SHP77 treated with DMSO at 0.1 percent for 48 hours (cell line): ENCODE measurements at places on chromosomes 6 and 20.

- no peak for DNase-seq
Measured at GRCh38 chr20:44768854-44769480, 23.3 kb downstream of the KCNK15 start.

DNA sequence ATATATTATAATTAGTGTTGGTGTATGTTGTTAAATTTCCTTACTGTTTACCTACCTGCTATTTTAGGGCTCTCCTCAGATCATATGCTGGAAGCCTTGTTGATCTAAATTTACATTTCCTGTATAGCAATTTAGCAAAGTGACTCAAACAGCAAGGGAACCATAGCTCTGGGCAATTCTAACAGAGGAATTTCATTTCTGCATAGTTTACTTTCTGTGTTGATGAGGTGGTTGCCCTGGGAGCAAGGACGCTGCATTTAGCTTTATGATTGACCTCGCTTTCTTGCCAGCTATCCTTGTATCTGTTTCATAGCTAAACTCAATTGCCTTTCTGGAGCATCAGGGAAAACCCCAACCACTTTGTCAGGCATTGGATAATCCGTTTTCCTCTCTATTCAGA lies 810.8 kb downstream of the GRIK2 start:
- DNase-seq = no peak

GRCh38 chr6:149948011-149948410 lies 6.2 kb downstream of the ULBP2 start:
- DNase-seq = no peak

GRCh38 chr20:56171087-56172012 lies 77.2 kb upstream of the MC3R start:
- peak; percentile 35 for DNase-seq

GRCh38 chr20:20668639-20669038 lies 43.8 kb downstream of the RALGAPA2 start:
- DNase-seq = no peak

DNA sequence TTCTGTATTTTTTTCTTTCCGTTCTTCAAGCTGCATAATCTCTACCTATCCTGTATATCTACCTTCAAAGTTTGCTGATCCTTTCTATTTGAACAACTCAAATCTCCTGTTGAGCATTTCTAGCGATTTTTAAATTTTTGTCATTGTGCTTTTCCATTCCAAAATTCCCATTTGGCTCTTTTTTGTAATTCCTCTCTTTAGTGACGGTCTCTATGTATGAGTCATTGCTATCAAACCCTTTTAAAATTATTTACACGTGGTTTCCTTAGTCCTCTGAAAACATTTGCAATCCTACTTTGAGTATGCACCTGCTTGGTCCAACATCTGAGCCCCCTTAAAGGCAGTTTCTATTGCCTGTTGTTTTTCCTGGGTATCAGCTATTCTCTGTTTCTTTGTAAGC lies 100.5 kb upstream of the FOXC1 start:
- no peak for DNase-seq

- no peak for DNase-seq
Measured at GRCh38 chr20:438571-439469, 23.5 kb downstream of the TBC1D20 start.

DNA sequence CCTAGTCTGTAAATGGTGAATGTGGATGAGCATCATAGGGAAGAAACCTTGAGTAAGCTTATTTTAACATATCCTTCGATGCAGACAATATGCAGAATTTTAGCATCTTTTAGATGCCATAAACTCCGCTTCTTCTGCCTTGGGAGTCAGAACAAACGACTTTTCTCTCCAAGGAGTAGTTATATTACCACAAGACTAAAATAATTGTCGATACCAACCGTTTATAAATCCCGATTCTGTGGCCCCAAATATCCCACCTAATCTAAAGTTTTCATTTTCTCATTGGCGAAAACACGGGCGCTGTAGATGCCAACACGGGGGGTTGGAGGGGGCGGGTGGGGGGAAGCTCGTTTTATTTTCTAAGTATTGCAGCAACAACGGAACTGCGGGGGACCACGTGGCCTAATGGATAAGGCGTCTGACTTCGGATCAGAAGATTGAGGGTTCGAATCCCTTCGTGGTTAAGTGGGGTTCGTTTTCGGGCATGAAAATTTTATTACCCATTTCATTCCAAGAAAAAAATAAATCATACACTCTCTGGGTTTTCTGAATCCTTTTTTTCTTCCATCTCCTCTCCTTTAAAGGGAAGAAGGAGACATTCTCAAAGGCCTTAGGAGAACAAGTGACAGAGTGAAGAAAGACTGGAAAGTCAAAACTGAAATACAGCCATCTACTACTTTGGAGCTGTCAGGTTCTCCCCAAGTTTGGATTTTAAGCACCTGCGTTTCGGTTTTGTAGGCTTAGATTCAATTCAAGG lies 65.5 kb upstream of the BTN3A2 start:
- no peak for DNase-seq

DNA sequence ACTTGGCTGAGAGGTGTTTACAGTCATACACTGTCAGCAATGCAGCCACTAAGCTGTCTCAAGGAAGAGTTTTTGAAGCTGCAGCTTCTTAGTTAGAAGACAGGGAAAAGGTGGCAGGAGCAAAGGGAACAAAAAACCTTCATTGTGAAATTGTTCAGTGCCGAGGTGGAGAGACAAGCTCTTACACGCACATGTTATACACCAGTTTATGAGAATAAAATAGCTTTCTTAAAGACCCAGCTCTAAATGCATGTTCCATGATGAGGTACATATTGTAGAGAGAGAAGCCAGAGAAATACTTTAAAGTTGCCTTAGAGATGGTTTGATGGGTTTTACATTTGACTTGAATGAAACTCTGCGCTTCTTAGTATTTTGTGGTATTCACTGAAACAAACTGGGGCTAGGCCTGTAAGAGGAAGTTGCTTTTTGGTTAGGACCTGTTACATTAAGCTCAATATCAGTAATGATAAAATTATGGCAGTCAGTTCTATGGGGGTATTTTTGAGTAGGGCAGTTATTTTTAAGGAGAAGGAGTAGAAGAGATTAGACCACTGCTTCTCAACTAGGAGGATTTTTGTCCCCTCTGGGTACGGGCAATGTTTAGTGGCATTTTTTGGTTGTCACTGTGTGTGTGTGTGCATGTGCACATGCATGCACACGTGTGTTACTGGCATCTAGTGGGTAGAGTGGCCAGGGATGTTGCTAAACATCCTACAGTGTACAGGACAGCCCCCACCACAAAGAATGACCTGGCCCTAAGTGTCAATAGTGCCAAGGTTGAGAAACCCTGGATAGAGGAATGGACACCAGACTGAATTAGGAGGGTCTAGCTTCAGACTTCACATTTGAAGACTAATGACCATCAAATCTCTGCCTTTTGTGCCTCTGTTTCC lies 9.8 kb downstream of the NEDD9 start:
- DNase-seq = no peak

DNA sequence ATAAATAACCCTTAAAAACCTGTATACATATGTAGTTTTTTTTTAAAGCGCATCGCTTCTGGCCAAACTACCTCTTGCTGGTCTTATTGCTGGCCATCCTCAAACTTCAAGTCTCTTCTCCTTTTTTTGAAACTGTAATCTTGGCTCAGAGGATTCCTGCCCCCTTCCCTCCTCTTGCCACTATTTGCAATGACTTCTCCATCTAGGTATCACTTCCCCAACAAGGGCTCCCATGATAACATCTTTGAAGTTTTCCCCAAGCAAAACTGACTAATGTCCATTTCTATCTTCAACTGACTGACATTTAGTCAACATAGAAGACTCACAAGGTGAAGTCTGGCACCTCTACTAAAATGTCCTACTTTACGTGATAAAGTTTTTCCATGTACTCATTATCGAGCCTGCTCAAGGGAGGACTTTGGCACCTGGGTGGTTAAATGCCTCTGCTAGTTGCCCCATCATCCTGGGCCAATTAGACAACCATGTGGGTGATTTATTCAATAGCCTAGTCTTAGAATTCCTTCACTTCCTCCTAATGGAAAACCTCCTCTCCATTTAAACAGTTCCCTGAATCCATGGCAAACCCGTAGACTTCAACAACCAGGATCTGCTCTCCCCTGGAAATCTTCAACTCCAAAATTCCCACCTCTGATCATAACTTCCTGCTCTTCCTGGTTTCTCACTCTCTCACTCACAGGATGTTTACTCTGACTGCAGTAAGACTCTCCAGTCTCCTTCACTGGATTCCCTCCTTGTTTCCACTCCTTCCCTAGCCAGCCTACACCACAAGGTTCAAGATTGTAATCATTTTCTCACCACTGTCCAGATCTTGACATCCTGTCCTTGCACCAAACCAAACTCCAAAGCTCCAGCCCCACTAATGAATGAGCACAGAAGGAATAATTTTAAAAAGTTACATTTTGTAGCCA lies 9.4 kb upstream of the PLAGL1 start:
- DNase-seq = no peak

GRCh38 chr6:109304284-109305015 lies 77.8 kb downstream of the CD164 start:
- DNase-seq = no peak

DNA sequence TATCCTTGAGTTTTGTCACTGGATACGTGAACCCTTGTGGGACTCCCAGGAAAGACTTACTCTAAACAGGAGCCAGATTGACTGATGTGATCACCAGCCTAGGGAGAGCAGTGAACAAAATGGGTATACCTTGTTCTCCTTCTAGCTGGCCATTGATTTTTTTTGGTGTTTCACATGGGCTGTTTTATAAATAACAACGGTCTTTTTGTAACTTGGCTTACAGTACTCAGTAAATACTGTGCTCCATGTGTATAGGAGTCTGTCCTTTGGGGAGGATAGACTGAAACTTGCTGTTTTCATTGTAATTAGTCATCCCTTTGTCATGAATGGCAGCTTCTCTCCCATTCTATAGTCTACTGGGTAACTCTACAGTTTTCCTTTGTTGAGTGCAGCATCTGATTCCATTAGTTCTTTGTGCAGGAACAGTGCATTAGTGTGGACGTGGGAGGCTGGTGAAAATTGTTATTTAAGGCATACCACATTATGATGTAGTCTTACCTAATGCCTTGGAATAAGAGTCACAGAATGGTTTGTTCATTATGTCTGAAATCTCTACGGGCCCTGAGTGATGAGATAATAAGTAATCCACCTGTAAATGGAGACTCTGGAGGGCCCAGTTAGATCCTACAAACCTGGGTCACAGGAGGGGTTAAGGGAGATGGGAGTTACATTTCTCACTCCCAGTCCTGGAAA lies 89.5 kb downstream of the TIAM2 start:
- DNase-seq = no peak

DNA sequence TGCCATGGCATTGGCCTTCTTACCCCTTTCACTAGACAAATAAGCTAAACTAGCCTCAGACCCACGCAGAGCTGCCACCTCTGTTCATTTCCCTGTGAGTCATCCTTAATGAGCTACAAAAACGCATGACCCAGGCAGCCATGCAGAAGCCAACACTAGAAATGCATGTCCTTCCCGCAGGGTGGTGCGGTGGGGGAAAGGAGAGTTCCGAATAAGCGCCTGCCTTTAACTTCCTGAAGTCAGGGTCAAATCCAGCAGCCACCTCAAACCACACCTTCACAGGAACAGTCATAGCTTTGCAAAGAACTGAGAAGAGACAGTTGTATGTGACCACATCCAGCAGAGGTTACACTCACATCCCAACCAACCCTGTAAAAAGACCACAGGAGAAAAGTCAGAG lies 40.4 kb downstream of the IRF4 start:
- no peak for DNase-seq

DNA sequence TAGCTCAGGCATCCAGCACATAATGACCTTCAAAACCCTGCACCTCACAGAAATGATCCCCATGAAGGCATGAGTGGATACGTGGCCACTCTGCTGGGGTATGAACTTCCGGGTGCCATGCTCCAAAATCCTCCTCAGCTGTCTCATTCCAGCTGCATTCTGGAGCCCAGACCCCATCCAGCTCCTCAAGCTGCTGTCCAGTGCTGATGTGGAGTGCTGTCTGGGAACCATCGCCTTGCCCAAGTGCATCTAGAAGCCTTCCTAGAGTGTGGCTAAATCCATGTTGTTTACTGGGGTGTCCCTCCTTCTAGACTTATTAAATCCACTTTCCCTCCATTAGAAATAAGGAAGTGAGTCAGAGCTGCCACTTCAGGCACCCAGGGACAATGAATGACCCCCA lies 130.8 kb upstream of the PTPRT start:
- DNase-seq = no peak

- DNase-seq = no peak
Measured at GRCh38 chr6:155444120-155444917, 11.3 kb downstream of the NOX3 start.

GRCh38 chr6:144211160-144211559 lies 60.8 kb downstream of the STX11 start:
- DNase-seq = no peak

GRCh38 chr20:37357481-37358365 lies 11.8 kb downstream of the SRC start:
- no peak for DNase-seq

DNA sequence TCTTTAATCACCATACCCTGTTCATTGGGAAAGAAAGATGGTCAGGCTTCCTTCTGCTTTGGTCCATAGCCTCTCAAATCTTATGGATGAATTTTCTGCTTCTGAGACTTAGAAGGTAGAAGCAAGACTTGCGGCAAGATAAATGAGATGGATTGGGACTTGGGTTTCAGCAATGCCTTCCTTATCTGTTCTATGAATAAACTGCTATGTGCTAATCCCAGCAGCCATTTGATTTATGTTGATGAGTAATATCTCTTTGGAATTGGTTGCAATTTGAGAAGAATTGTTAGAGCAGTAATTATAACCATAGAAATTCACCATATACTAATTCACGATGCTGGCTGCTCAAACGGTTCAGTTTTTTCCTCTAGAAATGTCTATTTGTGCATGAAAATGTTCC lies 48.3 kb downstream of the TXLNB start:
- DNase-seq = no peak

GRCh38 chr20:13825465-13825864 lies 40.6 kb downstream of the NDUFAF5 start:
- DNase-seq = no peak

- no peak for DNase-seq
Measured at GRCh38 chr6:241336-241865, 50.9 kb upstream of the DUSP22 start.

DNA sequence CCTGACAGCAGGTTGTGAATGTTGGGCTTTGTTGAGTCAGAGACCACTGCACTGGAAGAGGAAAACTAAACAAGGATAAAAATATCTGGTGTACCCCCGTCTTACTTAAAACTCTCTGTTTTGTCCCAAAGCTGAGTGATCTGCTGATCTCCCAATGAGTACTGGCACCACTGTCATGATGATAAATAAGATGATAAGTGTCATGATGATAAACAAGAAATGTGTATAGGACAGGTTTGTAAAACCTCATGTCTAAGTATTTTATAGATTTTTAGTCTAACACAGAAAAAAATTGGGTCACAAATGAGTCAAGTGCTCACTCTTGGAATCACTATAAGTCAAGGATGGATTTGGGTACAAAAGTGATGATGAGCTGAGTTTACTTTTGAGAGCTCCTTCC lies 8.5 kb upstream of the SIM1 start:
- DNase-seq = no peak
